Esophagus squamous epithelium (tissue), 5 donors: ENCODE measurements at places on chromosomes 16 and 17.

- DNase-seq: no peak
Observed at GRCh38 chr17:72176951-72177660, 56.3 kb downstream of the SOX9 start.

DNA sequence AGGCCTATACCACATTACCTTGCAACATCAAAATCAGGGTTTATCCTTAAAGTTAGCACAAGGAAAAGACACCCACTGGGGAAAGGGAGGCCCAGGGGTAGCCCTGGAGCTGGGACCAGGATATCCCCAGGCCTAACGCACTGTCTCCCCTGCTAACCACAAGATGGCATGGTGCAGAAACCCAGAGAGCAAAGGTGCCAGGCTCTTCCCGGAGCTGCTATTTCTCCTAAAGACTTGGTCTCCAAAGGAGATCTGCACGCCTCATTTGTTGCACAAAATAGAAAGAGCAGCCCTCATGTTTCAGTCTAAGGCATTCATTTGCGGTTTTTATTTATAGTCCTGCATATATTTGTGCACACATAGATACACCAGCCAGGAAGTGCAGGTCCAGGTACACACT lies 408.6 kb downstream of the SOX9 start:
- DNase-seq: no peak

DNA sequence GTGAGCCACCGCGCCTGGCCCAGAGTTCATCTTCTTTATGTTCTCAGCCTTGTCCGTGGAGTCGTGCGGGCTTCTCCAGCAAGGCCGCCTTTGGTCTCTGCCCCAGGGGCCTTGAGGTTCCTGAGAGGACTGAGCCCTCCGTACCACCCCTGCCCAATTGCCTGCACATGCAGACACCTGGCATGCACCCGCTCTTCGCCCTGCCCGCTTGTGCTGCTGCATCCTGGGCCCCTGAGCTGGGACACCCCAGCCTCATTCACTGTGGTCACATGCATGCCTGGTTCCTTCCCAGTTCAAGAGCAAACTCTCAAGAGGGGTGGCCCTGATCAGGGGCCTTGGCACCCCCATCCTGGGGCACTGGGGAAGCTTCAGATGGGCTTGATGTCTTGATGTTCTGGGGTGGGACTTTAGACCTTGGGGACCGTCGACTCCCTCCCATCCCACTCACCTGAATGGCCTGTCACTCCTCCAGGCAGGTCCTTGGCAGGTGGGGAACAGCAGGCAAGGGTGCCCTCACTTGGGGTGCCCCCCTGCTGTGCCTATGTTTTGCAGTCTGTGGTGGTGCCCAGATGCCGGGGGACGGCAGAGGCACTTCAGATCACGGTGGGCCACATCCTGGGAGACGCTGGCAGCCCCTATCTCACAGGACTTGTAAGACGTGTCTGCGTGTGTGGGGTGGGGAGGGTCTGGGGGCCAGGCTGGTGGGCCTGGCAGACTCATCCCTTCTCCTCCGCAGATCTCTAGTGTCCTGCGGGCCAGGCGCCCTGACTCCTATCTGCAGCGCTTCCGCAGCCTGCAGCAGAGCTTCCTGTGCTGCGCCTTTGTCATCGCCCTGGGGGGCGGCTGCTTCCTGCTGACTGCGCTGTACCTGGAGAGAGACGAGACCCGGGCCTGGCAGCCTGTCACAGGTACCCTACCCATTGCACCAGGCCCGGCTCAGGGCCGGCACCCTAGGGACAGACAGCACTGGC lies 12.7 kb upstream of the SPNS2 start:
- DNase-seq: no peak

DNA sequence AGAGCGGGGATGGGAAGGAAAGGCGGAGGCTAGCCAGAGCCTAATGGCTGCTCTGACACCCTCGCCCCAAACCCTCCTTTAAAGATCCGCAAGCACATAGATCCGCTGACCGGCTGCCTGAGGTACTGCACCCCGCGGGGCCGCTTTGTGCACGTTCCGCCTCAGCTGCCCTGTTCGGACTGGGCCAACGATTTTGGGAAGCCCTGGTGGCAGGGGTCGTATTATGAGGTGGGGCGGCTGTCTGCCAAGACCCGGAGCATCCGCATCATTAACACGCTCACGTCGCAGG lies 663 bp downstream of the CYB5D1 start:
- DNase-seq: no peak

GRCh38 chr17:72822358-72823023 lies 270.0 kb downstream of the SLC39A11 start:
- DNase-seq: no peak

DNA sequence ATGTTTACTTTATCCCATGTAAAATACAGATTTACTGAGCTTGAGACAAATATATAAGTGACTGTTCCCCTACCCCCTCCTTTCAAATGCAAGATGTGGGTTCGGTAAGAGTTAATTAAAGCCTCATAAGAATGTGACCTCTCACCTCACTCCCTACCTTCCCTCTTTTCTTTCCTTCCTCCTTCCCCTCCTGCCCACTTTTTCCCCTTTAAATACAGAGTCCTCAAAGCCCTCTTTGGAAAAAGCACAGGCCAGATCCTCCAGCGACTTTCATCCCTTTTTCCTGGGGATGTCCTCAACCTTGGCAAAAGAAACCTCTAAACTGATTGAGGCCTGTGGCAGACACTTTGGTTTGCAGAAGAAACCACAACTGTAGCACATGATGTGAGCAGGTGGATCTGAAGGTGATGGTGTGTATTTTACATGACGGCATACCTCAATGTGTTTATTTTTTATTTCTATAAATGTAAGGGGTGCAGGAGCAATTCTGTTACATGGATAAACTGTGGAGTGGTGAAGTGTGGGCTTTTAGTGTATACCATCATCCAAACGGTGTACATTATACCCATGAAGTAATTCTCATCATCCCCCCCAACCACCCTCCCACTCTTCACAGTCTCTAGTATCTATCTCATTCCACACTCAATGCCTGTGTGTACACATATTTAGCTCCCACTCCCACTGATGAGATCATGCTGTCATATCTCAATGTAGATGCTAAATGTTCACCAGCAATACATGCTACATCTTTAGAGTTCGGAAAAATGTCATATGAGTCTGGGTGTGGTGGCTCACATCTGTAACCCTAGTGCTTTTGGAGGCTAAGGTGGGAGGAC lies 77.7 kb downstream of the XYLT1 start:
- no peak for DNase-seq

DNA sequence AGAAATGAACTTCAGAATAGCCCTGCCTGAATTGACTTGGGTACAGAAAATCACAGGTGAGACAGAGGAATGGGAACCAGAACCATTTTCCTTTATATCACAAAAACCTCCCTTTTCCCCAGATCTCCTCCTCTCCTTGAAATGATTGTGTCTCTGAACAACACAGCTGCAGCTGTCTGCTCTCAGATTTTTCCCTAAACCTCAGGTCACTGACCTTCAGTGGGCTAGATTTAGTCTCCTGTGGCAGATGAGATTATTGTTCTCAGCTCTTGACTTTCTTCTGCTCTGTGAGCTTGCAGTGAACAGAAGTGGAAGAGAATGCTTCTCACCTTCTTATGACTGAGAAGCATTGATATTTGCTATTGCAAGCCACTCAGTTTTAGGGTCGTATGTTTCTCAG lies 92.3 kb upstream of the FAM20A start:
- DNase-seq: no peak

- DNase-seq: no peak
Observed at GRCh38 chr16:89001117-89002027, 24.4 kb upstream of the CBFA2T3 start.

DNA sequence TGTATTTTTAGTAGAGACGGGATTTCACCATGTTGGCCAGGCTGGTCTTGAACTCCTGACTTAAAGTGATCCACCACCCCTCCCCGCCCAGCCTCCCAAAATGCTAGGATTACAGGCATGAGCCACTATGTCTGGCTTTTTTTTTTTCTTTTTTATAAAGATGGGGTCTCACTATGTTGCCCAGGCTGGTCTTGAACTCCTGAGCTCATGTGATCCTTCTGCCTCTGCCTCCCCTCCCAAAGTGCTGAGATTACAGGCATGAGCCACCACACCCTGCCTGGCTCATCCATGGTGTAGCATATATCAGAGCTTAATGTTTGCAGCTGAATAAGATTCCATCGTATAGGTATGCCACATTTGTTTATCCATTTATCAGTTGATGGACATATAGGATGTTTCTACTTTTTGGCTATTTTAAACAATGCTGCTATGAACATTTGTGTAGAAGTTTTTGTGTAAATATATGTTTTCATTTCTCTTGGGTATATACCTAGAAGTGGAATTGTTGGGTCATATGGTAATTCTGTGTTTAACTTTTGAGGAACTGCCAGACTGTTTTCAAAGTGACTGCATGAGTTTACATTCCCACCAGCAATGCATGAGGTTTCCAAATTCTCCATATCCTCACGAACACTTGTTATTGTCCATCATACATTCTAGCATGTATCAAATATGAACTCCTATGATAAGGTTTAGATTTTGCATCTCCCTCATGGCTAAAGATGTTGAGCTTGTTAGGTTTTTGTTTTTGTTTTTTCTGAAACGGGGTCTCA lies 55.7 kb upstream of the HAS3 start:
- DNase-seq: no peak

GRCh38 chr17:36859003-36859300 lies 78.3 kb upstream of the LHX1 start:
- no peak for DNase-seq
